Placental epithelial cell (primary cell): ENCODE measurements at places on chromosomes 13 and 19. TPM values are rescaled to one million over a fixed set of nuclear protein-coding genes. Genes with fewer than 3 reads are reported as not detected.

Gene NBEA
- total RNA-seq: 0.39 and 1.2 TPM in 2 replicates

Gene TSKS
- 0.76 and 6.7 TPM in 2 replicates for total RNA-seq

Gene ENOX1
- 1.6 and 4.7 TPM in 2 replicates for total RNA-seq

Gene ELF1
- 132 and 141 TPM in 2 replicates for total RNA-seq
